ENCODE measurements at places on chromosomes 16 and 17.

DNA sequence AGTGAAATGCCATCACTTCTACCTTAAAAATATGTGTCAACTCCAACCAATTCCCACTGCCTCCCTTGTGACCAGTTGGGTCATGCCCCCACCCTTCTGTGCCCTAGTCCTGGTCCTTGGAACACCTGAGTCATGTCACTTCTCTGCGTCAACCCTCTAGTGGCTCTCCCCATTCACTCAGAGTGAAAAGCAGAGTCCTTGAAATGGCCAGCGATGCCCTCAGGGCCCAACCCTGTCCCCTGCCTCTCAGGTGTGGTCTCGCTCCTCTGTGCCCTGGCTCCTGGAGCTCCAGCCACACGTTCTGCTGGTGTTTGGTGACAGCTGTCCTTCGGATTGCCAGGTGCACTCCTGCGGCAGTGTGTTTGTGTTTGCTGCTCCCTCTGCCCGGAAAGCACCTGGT lies 89.2 kb downstream of the SPECC1 start:
- no peak for DNase-seq

GRCh38 chr16:88461331-88462269 lies 8.5 kb downstream of the ZFPM1 start:
- DNase-seq, result peak; percentile 70

DNA sequence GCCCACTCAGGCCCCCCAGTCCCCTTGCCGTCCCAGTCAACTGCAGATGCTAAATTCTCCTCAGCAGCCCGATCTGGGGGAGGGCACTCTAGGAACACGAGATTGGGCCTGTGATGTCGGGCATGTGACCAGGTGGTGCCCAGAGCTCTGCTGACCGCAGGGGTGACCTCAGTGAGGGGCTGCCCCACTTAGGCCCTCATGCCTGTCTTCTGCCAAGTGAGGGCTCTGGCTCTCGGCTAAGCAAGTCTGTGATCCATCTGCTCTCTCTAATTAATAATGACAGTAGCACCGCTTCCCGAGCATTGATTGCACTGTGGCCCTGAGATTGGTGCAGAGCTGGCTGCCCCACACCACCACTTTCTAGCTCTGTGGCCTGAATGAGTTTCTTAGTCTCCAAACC lies 138.8 kb downstream of the MRM1 start:
- DNase-seq, result no peak

GRCh38 chr17:3602499-3602898 lies 6.7 kb downstream of the TRPV1 start:
- no peak for DNase-seq

GRCh38 chr16:57289391-57290257 lies 5.2 kb upstream of the PLLP start:
- DNase-seq, result no peak

DNA sequence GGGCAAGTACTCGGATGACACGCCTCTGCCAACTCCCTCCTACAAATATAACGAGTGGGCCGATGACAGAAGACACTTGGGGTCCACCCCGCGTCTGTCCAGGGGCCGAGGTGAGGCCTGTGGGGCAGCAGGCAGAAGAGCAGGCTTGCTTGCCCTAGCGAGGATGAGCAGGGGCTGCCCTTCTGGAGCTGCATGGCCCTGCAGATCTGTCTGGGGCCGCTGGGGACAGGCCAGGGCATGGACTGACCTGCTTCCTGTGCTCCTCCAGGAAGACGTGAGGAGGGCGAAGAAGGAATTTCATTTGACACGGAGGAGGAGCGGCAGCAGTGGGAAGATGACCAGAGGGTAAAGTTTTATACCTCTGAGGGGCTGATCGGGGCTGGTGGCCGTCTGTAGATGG lies 5.3 kb downstream of the DHX38 start:
- DNase-seq, result no peak

GRCh38 chr17:29215717-29216116 lies 30.9 kb upstream of the CRYBA1 start:
- no peak for DNase-seq

GRCh38 chr16:67430504-67430976 lies 381 bp upstream of the HSD11B2 start:
- DNase-seq, result peak; percentile 58

GRCh38 chr16:2177101-2177500 lies 19.3 kb downstream of the CASKIN1 start:
- no peak for DNase-seq

- no peak for DNase-seq
Observed at GRCh38 chr17:29018788-29019474, 13.1 kb upstream of the SEZ6 start.

DNA sequence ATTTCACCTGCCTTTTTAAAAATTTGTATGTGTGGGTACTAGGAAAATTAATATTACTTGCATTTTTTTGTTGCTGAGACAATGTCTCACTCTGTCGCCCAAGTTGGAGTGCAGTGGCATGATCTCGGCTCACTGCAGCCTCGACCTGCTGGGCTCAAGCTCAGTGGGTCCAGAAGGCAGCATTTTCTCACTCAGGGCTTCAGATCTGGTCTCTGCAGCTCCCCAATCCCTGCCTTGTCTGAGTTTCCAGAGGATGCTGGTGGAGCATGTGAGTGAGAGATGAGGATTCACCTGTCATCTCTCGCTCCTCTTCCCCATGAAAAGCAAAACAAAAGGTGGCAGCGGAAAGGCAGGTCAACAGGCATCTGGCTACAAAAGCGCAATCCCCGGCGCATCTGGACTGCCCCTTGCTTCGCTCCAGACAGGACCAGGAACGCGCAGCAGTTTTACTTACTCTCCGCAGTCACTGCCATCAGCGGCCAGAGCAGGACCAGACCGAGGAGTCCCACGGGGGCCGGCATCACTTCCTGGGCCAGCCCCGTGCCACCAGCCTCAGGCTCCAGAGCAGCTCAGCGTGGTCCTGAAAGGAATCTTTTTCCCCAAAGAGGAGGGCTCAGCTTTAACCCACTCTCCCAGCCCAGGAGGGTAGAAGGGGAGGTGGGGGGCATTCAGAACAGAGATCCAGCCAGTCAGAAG lies 59.9 kb downstream of the LITAF start:
- peak; percentile 67 for DNase-seq

GRCh38 chr16:66572356-66572755 lies 6.1 kb downstream of the CMTM1 start:
- no peak for DNase-seq

- no peak for DNase-seq
Observed at GRCh38 chr17:63523253-63523855, at the start of gene KCNH6. Gene KCNH6 (plus strand): TSS chr17:63523358. CDS start chr17:63523414, 56 bp downstream.

DNA sequence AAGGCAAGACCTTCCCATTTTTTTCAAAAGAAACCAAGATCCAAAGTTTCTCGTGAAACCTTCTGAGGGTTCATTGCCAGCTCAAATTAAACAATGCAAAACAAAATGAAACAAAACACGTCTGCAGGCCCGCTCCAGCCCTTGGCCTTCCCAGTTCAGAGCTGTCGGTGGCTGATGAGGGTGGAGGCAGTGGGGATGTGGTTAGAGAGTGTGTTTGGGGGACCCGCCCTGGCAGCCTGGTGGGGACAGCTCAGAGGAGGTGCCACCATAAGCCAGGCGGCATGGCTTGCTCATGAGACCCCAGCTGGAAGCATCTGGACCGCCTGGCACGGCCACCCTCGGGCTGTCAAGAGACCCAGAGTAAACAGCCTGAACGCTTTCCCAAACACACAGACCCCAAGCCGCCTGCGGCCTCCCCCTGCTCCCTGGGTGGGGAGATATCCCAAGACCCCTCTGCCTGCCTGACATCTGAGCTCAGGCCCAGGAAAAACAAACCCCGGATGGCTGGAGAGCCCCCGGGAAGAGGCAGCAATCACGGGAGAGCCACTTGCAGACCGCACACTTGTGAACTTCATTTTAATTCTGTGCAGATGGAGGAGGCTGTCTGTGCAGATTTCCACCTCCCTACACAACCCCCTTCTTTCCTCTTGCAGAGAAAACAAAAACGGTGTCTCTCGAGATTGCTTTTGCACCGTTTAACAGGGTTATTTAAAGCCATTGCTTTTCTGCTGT lies 35.4 kb upstream of the LITAF start:
- DNase-seq, result no peak

DNA sequence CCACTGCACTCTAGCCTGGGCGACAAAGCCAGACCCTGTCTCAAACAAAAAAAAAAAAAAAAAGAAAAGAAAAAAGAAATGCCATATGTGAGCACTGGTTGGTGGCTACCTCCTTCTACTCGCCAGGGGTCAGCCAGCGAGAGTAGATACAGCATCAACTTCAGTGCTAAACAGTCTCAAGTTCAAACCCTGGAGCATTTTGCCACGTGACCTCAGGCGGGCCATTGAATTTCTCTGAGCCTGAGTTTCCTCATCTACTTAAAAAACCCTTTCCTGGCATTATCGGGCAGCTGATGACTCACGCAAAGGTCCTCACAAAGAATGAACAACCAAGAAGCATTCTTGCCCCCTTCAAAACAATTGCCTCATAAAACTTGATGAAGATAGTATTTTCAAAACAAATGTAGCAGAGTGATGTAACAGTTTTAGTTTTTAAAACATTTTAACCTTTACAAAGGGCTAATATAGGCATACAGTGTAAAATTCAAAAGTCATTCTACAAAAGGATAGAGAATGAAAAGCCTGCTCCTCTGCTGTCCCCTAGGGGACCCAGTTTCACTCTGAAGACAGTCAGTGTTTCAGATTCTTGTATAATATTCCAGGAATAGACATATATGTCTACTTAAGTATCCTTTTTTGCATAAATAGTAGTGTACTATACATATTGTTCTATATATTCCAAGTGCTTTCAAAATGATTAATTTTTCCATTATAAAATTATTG lies 28.4 kb downstream of the DNAH2 start:
- DNase-seq, result no peak

DNA sequence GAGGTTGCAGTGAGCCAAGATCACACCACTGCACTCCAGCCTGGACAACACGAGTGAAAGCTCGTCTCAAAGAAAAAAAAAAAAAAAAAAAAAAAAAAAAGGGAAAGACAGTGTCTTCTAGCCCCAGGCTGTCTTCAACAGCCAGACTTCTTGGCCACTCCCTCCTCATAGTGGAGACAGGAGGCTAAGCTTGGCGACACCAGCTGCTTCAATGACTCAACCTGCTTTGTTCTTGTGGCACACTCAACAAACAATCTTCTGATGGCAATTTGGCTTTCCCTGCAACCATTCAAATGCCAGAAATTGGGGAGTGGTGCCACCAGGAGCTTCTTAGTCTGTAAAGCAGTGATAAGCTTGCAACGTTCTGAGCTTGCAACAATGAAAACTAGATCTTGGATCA lies 290.4 kb upstream of the DYNLRB2 start:
- no peak for DNase-seq

DNA sequence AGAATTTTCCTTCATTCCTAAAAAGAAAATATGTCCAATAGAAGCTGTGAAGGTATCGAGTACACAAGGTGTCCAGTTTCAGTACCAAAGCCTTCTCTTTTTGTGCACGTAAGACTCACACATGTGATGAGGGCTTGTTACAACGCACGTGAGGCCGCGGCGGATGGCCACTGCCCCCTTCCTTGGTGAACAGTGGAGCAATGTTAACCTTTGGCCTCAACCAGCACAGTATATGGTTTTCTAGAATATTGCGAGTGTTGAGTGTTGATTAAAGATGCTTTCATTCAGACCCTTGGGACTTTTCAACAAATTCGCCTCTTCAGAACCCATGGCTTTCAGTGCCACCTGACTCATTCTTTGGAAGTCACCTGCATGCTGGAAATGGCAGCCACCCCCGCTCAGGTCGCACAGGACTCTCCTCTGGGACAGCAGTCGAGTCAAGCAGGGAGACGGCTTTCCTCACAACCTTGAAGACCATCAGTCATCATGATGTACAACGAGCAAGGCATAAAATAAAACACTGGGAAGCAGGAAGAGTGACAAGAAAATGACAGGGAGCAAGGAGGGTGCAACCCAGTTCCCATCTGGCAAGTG lies 14.5 kb downstream of the MAP1LC3B start:
- no peak for DNase-seq

DNA sequence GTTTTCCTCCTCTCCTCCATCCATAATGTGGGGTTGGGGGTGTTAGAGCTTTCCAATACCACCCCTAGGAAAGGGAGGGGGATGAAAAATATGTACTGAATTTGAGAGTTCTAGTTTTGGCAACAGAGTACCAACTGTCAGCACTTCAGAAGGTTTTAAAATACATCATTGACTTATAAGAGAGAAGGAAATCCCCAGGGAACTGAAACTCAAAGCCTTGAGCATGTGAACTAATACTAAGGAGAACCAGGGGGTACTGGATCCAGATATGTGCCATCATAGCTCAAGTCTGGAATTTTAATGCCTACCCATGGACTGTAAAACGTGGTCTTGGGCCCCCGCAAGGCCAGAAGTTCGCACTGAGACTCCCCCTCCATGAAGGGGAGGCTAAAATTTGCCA lies 15.8 kb downstream of the CACNG5 start:
- DNase-seq, result no peak

DNA sequence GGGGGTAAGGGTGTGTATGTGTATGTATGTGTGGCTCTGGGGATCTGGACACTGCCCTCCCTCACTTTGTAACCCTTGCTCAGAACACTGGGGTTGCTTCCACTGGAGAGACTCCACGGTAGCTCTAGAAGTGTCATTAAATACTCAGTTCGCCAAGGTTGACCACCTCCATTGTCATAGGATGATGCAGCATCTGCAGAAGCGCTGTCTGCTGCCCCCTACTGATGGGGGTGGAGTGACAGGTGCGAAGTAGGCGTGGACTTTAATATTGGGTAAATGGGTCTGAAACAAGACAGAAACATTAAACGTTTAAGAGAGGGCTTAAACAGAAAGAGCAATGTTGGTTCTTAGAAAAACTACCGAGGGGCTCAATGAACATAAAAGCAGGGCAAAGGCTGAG lies 35.5 kb upstream of the STAC2 start:
- no peak for DNase-seq

DNA sequence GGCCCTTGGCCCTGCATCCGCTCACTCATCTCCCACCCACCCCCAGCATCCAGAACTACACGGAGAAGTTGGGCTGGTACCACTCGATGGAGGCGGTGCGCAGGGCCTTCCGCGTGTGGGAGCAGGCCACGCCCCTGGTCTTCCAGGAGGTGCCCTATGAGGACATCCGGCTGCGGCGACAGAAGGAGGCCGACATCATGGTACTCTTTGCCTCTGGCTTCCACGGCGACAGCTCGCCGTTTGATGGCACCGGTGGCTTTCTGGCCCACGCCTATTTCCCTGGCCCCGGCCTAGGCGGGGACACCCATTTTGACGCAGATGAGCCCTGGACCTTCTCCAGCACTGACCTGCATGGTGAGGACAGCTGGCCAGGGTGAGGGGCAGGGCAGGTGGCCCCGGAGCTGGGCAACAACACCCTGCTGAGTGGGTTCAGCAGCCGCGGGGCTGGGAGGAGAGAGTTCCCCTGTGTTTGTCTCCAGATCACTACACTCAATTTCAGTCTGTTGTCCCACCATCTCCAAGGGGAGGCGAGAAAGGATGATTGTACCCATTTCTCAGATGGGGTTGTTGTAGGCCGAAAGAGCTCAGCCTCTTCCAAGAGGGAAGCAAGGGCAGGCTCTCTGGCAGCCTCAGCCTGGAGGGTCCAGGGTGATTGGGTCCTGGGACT lies 14.4 kb downstream of the MMP15 start:
- no peak for DNase-seq

- DNase-seq, result no peak
Observed at GRCh38 chr16:88732172-88732960, 26.1 kb downstream of the CTU2 start.

- DNase-seq, result no peak
Observed at GRCh38 chr17:5182597-5183409, 8.9 kb downstream of the ZNF594 start.

Data from ecto neural progenitor cell (in vitro differentiated cells).